Hematopoietic multipotent progenitor cell treated with erythropoietin and hydrocortisone succinate and interleukin-3 and kit ligand, for 6 days (in vitro differentiated cells): ENCODE measurements at places on chromosomes 7 and 10.

DNA sequence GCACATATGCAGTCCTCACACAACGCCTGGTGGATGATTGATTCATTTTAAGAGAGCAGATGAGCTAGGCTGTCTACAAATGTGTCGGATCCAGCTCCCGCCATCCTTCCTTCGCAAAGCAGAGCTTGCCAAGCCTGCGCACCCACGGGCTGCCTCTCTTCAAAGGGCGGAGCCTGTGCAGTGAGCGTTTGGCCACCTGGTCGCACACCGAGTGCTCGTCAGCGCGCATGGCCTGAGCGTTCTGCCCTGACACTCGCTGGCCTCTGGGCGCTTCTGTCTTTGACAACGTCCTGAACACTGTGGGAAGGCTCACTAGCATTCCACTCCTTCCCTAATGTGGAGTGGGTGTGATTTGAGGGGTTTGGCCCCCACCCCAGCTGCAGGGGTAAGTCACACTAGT is 47.1 kb upstream of the TMEM72 start:
- DNase-seq, result no peak

DNA sequence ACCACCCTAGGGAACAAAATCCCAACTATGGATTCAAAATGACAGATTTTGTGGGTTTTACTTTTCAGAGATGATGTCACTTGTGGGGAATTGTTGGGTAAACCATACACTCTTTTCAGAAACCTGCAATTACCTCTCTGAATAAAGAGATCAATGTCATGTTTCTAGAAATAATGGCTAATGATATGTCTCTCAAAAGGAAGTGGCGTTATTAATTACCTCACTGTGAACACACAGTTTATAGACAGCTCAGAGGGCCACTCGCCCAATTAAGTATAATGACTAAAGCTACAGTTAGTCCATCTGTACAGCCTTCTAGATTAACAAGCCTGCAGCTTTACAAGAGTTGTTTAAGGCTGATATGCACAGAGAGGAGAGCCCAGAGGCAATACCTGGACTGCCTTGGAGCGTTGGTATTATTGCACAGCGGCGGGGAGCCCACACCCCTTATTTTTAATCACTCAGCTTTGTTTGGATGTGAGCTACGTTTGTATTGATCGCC is 79.5 kb downstream of the RAB11FIP2 start:
- no peak for DNase-seq

DNA sequence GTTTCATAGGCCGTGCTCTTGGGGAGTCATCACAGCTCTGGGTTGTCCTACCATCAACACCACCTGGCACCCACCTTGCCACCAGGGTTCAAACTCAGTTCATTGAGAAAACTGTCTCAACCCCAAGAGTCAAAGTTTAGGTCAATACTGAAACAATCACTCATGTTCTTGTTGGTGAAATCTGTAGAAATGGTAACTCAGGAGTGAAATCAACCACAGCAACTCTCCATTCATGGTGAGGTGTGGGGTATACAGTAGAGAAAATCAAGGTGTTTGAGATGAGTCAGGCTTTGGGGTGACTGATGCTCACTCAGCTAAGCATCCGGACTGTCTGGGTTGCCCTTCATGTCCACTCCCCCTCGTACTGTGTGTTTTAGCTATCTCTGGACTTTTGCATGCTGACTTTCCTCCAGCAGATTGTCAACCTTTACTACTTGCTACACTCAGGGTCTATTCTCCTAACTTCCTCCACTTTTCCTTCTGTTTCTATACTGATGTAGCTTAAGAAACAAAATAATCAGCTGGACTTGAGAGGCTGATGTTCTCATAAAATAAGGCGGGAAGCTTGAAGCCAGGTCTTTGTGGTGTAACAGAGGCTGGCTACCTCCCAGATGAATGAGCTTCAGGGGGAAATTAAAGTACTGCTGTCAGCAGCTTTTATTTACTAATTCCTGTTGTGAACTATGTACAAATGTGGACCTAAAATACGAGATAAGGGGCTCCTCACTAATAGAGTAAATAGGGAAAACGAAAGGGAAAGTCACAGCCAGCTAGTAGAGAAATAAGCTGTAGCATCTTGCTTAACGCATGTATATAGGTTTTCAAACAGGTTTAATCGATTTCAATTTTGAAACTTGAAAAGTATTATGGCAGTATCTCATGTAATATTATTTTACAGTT is 173.6 kb upstream of the AKR1E2 start:
- no peak for DNase-seq

- no peak for DNase-seq
Measured at GRCh38 chr10:69960606-69960987, 92.0 kb upstream of the MACROH2A2 start.

- no peak for DNase-seq
Measured at GRCh38 chr10:112507988-112508387, 61.0 kb downstream of the VTI1A start.

DNA sequence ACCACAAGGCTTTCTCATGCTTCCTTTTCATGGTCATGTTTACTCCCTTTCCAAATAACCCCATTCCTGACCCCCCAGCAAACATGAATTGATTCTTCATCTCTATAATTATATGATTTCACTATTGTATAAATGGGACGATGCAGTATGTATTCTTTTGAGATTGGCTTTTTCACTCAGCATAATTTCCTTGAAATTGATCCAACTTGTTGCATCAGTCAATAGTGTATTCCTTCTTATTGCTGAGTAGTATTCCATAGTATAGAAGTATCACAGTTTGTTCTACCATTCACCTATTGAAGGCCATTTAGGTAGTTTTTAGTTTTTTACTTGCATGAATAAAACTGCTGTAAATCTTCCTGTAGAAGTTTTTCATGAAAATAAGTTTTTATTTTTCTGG is 264.7 kb downstream of the BAMBI start:
- no peak for DNase-seq

DNA sequence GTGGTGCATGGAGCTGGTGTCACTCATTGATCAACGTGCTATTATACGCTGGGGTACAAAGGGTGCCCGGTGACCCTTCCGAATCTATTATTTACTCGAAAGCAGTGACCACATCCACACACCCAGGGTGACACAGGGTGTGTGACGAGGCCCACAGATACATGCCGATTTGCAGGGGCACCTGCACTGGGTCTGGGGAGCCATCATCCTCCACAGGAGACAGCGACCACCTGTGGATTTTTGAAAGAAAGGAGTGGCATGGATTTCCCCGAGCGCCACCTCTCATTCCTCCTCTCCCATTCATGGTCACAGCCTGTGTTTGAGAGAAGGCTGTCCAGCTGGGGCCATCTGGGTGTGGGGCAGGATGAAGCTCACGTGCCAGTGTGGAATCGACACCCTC is 249.7 kb downstream of the PAXIP1 start:
- no peak for DNase-seq

- no peak for DNase-seq
Measured at GRCh38 chr10:396535-397220, 261.4 kb downstream of the ZMYND11 start.

- no peak for DNase-seq
Measured at GRCh38 chr10:105611244-105611798, 970.2 kb downstream of the SORCS3 start.

DNA sequence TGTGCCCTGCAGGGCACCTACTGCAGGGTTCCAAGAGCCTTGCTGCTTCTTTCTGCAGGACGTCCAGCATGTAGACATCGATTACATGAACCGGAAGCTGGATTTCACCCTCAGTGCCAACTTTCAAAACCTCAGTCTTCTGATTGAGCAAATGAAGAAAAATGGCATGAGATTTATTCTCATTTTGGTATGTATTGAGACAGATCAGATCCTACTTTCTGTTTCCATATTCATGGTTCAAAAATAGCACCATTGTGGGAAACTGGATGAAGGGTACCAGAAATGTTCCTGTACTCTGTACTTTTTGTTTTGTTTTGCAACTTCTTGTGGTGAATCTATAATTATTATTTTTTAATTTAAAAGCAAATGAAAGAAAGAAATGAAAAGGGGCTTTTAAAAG is 64.1 kb downstream of the MGAM2 start:
- DNase-seq, result no peak

DNA sequence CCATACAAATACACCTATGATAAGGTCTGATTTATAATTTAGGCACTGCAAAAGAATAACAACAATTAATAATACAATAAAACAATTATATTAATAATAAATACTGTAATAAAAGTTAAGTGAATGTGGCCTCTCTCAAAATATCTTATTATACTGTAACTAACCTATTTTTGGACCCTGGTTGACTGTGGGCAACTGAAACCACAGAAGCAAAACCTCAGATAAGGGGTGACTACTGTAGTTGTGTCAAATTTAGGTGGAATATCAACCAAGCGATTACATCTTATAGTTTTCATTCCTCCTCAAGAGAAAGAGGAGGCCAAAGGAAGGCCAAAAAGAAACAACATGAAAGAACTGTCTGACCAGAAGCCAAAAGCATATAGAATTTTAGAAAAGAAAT is 103.9 kb downstream of the SKAP2 start:
- peak; percentile 19 for DNase-seq

- peak; percentile 83 for DNase-seq
Measured at GRCh38 chr10:13404305-13404759, 56.2 kb upstream of the SEPHS1 start.

DNA sequence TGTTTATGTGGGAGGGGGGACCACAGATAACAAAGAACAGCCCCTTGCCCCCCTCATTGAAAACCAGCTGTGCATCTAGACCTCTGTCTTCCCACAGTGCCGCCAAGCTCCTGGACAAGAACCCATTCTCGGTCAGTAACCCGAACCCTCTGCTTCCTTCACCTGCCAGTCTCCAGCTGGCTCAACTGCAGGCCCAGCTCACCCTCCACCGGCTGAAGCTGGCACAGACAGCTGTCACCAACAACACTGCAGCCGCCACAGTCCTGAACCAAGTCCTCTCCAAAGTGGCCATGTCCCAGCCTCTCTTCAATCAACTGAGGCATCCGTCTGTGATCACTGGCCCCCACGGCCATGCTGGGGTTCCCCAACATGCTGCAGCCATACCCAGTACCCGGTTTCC is 91.0 kb upstream of the PDCD4 start:
- no peak for DNase-seq

- DNase-seq, result no peak
Measured at GRCh38 chr7:70660154-70660818, 471.7 kb upstream of the GALNT17 start.

DNA sequence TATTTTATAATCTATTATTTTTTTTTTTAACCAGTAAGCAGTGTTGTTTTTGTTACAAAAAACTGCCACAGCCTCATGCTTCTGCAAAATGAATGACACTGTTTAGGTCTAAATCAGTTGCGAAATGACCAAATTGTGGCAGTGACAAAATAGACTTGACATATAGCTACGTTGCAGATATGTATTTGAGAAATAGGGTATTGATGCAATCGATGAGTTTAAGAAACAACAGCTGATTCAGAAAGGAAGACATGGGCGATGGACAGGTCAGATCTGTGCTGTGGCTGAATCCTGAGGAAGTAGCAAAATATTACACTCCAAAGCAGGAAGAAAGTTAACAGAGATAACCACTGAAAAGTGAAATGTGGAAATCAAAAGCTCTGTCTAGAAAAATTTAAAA is 89.0 kb upstream of the STEAP4 start:
- DNase-seq, result peak; percentile 72

DNA sequence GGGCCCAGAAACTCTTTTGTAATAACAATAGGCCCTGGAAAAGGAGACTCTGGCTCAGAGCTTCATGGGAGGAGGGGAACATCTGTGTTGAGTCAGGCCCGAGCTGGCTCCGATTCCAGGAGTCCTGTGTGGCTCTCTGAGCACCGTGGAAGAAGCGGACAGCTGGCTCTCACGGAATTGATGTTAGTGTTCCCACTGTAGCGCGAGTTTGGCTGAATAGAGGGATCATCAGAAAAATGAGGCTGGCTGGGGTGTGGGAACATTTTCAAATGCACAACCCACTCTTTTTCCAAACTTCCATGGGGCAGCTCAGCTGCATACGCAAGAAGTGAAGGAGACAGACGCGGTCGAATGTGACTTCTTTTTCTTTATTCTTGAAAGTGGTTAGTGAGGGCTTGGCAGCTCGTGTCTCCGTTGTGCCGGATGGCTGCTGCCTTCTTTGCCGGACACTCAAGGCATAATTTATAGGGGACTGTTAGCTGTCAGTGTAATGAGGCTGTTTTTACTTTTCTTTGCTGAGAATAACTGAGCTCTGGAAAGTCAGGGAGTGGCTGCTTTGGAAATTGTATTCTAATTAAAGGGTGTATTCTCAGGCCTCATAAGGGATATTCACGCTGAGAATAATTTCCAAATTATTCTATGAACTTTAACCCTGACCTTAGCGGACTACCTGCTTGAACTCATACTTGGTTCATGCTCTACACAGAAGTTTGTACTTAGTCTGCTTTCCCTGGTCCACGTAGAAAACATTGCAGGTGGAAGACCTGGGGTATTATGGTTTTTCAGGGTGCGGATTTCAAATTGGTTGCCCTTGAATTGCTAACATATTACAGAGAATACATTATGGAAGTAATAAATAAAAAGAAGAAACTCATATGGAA is 23.1 kb downstream of the MDFIC start:
- DNase-seq, result no peak

GRCh38 chr7:24778543-24779282 is 21.4 kb upstream of the GSDME start:
- DNase-seq, result peak; percentile 16

DNA sequence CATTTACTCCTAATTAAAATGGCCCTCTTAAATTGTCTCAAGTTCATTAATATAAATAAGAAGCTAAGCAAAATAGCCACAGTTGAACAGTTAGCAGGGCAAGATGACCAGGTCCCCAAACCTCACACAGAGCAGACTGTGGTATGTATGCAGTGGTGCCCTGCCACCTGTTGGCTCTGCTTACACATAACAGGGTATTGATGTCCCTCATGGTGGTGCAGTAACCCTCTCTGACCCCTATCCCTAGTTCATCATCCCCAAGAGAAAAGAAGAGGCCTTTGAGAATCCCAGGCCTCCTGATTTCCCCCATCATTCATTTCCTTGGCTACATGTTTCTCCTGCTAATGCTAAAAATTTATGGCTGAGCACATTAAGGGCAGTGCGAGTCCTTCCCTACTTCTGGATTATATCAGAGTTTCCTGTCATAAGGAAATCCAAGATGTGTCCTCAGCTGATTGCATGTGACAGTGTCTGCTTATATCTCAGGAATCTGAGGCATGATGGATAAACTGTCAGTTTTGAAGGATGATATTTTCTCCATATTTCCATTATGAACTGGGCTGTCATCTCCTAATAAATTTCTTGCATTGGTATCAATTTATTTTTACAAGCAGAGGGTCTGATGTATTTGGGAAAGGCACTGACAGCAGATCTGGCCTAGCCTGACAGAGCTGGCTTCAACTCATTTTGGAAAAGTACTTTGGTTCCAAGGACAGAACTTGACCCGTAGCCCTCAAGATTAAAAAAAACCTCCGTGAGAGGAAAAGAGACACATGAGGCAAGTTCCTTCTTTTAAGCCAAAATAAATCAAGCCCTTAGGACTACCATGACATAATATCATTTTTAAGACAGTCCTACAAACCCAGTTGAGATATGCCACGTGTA is 880.6 kb downstream of the LRMDA start:
- DNase-seq, result peak; percentile 60

- peak; percentile 76 for DNase-seq
Measured at GRCh38 chr7:142908921-142909890, 23.7 kb upstream of the TRPV6 start.
